ENCODE measurements at places on chromosomes 16 and 17.

GRCh38 chr17:17216236-17216635, 10.1 kb upstream of the PLD6 start:
- no peak for DNase-seq

DNA sequence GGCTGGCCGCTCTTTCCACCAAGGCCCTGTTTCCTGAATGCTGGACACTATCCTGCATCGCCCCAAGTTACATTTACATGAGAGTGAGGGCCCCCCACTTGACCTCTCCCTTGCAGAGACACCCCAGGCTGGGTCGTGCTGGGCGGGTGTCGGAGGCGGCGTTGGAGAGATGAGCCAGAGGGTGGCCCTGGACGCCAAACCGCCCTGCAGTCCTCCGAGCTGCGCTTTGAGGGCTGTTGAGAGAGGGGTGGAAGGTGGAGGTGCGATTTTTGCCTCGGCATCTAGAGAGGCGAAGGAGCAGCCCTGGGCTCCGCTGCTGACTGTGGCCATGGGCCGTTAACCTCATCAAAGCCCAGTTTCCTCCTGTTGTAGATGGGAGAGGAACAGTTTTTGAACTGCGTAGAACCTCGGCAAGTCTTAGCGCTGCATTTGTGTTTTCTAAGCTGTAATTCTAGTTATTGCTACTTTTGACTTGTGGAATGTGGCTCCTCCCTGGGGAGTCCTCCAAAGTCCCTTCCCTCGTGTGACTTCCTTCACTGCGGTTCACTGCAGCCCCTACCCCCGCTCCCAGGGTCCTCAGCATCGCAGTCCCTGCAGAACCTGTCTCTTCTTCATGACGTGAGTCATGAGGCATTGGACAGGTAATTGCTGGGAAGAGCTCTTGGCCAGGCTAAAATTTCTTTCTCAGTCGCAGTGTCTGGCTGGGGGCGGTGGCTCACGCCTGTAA, 986 bp upstream of the ELOB start:
- DNase-seq = peak; percentile 61

DNA sequence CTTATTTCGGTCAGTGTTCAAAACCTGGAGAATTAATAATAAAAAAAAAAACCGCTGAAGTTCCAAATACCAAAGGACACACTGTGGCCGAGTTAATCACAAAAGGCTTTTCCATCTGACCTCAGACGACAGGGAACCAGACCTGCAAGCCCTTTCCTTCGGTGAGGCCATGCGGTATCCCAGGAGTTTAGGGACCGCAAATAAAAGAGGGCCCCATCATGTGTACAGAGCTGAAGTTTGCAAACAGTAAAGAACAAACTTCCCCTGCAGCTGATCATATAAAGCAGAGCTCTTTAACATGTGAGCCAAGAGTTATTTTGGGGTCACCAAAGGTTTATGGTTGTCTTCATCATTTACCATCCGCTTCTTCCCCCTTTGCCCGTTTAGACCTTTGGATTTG, 33.0 kb upstream of the FOXJ1 start:
- DNase-seq = no peak

DNA sequence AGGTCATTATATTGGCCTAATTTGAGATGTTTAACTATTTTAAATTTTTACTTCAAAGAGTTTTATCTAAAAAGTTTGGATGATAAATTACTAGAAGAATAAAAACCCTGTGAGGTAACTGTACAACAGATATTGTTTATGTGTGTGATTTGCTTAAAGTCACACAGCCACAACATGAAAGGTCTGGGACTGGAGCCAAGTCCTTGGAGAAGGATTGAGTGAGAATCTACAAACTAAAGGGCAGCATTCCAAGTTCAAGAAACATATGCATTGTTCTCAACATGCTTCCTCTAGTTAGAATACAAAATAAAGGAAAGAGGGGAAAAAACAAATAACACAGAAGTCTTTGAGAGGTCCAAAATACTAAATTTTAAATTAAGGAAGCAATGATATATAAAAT, 131.5 kb upstream of the MON1B start:
- DNase-seq = no peak

- DNase-seq = no peak
Observed at GRCh38 chr17:64123114-64123513, 6.8 kb downstream of the ERN1 start.
